Activated T-helper 1 cell treated with anti-CD3 and anti-CD28 coated beads, Interleukin-2, amount 50 U/mL, for 16 hours (primary cell): ENCODE measurements at places on chromosomes 6 and 20.
A peak's percentile ranks its signal among the peaks of the same experiment; 100 is the strongest.

- DNase-seq, result peak; percentile 42
Measured at GRCh38 chr6:5030596-5031136, 26.8 kb upstream of the RPP40 start.

GRCh38 chr6:17448165-17448564 is 54.8 kb downstream of the CAP2 start:
- DNase-seq, result no peak

DNA sequence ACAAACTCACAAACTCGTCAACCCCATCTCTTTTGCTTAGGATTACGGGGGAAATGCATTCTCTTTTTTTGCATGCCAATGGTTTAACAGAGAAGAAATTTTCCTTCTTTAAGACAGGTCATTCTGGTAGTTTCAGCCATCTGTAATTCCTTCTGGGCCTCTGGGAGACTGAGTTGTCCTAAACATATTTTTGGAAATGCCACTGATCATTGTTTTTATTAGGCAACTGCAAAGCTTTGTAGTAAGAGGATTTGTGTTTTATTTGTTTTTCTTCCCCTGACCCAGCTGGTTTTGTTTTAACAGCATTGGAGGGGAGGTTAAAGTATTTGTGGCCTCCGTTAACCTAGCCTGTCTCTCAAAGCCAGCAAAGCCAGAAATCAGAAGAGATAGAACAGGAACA is 73.1 kb upstream of the ISM1 start:
- no peak for DNase-seq

- DNase-seq, result no peak
Measured at GRCh38 chr20:9616455-9616805, 102.0 kb downstream of the LAMP5 start.

DNA sequence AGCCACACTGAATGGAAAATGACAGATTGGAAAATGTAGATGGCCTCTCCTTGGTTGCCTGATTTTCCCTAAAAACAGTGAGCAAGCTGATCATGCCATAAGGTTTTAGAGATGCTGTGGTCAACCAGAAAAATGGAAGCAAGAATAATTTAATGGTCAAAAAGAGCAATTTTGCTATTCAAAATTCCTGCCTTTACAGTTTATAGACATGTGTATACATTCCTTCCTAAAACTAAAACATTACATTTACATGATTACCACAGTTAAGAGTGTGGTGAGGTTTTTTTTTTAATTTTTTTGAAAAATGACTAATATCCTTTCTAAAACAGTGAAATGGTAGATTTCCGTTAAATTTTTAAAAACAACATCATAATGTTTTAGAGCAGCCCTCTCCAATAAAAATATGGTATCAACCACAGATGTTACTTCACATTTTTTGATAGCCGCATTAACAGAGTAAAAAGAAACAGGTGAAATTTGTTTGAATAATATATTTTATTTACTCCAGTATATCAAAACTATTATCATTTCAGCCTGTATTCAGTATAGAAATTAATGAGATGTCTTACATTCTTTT is 407.0 kb upstream of the SOX4 start:
- DNase-seq, result no peak

GRCh38 chr6:5132731-5133130 is 47.6 kb downstream of the PPP1R3G start:
- no peak for DNase-seq

DNA sequence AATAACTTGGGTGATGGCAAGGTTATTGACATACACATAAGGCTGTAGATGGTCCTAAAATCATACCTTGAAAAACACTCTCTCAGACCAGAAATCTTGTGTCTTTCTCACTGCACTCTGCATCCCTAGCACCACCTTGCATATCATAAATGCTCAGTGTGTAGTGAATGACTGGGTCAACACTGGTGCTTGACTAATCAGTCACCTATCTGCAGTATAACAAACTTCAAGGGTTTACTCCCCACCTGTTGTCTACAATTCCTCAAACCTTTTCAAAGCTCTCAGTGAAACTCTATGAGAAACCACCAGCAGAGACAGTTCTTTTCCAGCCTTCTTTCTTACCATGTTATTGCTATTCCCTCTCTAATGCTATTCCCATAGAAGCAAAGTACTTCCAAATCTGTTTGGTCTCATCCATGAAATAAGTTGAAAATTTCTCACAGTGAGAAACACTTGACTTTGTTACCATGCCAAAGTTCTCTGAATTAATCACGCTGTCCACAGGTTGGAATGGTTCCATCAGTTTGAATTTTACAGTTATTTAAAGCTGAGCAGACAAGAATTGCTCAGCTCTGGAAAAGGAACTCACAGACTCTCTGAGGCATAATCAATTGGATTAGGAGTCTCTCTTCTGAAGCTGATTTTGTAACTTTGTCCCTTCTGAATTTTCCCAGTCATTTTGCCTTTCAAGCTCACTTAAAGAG is 104.8 kb upstream of the EYA4 start:
- DNase-seq, result no peak

- DNase-seq, result no peak
Measured at GRCh38 chr6:92479831-92480230, 939.5 kb downstream of the EPHA7 start.

- no peak for DNase-seq
Measured at GRCh38 chr6:23828861-23829260, 297.2 kb upstream of the NRSN1 start.

GRCh38 chr6:90120327-90120726 is 176.3 kb downstream of the BACH2 start:
- no peak for DNase-seq

GRCh38 chr20:18971574-18971973 is 158.0 kb downstream of the SCP2D1 start:
- no peak for DNase-seq

GRCh38 chr6:123668965-123669591 is 32.3 kb upstream of the TRDN start:
- no peak for DNase-seq

DNA sequence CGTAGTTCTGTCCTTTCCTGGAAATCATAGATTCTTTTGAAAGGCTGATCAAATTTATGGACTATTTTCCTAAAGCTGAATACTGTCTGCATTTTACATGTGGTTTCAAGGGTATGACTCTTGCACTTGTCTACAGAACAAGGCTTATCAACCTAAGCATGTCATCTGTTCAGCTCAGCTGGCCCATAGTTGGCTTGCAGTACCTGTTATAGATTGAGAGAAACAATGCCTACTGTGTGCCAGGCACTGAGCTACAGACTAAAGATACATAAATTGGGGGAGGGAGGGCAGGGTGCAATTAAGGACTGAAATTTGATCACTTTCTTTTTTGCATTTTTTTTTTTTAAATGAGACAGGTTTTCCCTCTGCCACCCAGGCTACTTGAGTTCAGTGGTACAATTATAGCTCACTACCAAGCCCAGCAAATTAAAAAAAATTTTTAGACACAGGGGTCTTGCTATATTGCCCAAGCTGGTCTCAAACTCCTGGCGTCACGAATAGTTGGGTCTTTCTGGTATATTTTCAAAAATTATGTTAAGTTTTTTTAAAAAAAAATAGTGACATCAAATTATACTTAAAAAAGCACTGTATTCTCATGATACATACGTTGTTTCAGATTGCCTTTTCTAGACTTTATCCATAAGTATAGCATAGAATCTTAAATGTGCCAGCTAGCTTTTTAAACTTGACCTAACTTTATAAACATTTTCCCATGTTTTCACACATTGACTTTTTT is 52.2 kb downstream of the RREB1 start:
- no peak for DNase-seq
